ENCODE measurements at places on chromosomes 4 and X. TPM values are rescaled to one million over a fixed set of nuclear protein-coding genes. Genes with fewer than 3 reads are reported as not detected.

The FAM47E gene
- total RNA-seq = 4.1 TPM

DNA sequence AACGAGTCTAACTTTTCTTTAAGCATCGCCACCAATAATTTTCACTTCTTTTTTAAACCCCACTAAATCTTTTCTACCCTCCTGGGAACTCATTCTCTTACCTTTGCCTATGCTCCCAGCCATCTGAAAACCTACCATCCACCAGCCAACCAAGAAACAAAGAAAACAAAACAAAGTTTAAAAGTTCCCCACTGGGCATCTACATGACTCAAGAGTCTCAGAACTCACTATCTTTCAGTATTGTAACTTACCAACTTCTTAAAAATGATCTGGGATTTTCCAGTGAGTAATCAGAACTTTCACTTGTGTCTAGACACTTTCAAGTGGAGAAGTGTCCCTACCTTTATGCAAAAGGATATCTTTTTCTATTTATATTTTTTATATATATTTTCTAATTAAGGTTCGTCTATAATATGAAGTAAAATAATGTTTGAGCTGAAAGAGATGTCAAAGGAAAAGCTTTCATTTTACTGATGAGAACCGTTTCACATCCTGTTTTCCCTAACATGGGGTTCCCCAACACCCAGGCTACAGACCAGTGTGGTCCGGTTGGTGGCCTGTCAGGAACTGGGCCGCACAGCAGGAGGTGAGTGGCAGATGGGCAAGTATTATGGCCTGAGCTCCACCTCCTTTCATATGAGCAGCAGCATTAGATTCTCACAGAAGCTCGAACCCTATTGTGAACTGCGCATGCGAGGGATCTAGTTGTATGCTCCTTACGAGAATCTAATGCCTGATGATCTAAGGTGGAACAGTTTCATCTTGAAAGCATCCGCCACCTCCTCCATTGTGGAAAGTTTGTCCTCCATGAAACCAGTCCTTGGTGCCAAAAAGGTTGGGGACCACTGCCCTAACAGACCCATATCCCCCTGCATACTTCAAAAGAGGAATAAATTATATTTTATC is 9.8 kb upstream of the TIGD2 start:
- no peak for DNase-seq

- no peak for DNase-seq
Observed at GRCh38 chr4:40800064-40800463, 50.3 kb downstream of the NSUN7 start.

GRCh38 chr4:140056015-140056414 is 98.0 kb downstream of the MAML3 start:
- no peak for DNase-seq

DNA sequence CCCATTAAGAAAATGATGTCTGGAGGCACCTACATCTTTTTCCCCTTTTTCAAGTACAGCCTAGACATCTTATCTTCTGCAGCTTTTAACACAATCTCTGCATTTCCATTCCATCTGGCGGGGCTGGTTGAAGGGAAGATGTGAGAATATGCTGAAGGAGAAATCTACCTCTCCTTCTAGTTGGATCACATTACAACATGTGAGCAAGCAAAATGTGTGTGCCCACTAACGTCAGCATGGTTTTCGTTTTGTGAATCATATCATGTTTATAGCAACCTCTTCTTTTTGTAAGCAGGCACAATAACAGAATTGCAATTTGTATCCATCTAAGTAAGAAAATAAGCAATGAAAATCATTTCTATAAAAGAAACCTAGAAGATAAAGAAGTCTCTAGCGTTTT is 28.9 kb upstream of the MID1 start:
- DNase-seq = no peak

GRCh38 chr4:78120144-78120880 is 63.2 kb downstream of the FRAS1 start:
- no peak for DNase-seq

GRCh38 chr4:10243856-10244255 is 127.3 kb upstream of the WDR1 start:
- DNase-seq = no peak

The HTRA3 gene
- total RNA-seq = 0.82 TPM

The NIPAL1 gene
- total RNA-seq = 2.4 TPM

GRCh38 chr4:32847461-32847860 is 2127.3 kb downstream of the PCDH7 start:
- no peak for DNase-seq

DNA sequence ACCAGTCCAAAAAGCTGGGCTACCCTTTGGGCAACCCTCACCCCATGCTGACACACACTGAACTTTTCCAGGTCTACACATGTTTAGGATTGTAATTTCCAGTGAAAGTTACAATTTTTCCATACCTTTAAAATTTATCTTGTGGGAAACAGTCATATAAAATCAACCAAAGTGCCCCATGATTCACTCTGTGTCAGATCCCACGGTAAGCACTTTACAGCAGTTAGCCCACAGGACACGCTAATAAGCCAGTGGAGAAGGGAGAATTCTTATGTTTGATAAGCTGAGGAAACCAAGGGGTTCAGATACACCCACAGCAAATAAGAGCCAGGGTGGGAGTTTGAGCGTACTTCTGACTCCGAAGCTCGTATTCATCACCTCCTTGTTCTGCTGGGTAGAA is 72.4 kb upstream of the TBL1X start:
- DNase-seq = no peak

The FAM184B gene
- total RNA-seq = 5.3 TPM

- no peak for DNase-seq
Observed at GRCh38 chr4:158996669-158997074, 106.2 kb upstream of the RAPGEF2 start.
